ENCODE measurements at places on chromosomes 12 and 14.

GRCh38 chr14:33755358-33755757 lies 195.5 kb downstream of the EGLN3 start:
- DNase-seq: no peak

DNA sequence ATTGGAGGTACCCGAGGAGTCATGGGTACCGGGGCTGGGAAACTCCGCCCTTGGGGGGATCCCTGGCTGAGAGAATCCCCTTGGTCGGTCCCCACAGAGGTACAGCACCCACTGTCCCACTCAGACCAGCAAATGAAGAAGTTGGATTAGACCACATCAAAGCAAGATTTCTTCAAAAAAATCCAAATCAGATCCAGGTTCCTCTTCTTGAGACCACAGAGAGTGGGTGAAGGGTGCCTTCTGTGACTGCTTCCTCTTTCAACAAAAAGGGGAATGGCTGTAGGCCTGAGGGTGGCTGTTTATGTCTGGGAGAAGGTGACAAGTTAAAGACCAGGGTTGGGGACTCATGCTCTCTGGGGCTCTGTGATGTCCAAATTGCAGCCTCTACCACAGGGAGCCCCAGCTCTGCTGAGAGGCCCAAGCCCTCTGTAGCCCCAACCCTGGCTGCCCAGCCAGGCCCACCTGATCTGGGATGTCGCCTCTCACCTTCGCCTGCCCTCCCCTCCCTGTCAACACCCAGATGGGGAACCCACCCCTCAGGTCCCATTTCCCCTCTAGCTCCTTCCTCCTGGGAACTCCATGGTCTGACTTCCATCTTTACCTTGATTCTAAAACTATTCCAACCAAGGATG lies 50.9 kb downstream of the ZFP36L1 start:
- no peak for DNase-seq

DNA sequence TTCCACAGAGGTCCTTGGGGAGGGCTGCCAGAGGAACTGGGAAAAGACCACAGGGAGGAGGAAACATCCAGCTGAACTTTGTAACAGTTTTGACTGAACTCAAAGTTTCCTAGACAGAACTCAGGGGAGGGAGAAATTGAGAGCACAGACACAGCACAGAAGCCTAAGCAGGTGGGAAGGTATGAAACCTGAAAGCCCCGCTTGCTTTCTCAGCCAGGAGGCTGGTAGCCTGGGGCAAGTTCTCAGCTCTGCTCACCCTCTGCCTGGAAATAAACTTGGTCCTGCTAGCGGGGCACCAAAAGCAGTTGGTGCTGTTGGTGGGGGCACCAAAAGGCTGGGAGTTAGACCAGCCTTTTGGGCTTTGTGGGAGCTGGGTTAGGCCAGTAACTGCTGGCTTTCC lies 25.9 kb upstream of the OR4E1 start:
- DNase-seq: no peak

DNA sequence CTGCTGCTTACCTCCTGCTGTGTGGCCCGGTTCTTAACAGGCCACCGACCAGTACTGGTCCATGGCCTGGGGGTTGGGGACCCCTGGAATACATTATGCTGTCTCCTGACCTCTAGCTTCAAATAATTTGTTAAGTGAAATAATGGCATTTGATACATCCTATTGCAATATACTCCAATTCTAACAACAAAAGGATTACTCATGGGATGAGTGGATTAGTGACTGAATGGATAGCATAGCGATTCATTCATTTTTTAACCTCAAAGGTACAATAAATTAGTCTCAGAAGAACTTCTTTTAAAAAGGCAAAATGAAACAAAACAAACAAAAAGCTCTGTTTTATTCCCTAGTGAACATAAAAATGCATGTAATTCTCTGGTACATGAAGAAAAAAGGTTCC lies 147.9 kb upstream of the PKP2 start:
- DNase-seq: no peak

GRCh38 chr14:63308723-63309317 lies 9.9 kb downstream of the GPHB5 start:
- DNase-seq: no peak

DNA sequence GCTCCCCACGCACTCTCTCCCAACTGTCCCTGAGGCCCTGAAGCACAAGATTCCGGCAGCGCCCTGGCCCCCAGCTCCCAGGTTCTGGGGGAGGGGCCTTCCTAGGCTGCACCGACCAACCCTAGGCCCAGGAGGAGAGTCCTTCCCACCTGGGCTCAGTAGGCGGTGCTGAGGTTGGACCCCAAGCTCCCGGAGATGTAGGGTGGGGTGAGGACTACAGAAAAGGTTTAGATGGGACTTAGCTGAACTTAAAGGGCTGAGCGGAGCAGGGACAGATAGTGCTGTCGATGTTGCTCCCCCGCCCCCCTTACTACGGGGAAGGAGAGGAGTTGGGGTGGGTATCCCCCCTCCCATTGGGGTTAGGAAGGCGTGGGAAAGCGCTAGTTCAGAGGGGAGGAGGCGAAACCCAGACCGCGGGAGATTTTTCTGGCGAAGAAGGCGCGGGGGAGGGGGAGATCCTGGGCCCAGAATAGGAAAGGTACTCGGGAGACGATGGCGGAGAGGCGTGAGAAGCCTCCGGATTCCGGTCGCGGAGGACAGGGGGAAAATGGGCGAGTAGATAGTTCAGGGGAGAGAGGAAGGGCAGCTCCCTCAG lies 4.2 kb upstream of the BAZ2A start:
- DNase-seq: no peak

- DNase-seq: no peak
These were observed 21.5 kb upstream of the BEGAIN start for GRCh38 chr14:100608586-100609330.
